Peyer's patch (tissue), 4 donors: ENCODE measurements at places on chromosomes 1 and 21. TPM values are rescaled to one million over a fixed set of nuclear protein-coding genes. Genes with fewer than 3 reads are reported as not detected.

Gene GBP4
- total RNA-seq = 4.4 TPM

DNA sequence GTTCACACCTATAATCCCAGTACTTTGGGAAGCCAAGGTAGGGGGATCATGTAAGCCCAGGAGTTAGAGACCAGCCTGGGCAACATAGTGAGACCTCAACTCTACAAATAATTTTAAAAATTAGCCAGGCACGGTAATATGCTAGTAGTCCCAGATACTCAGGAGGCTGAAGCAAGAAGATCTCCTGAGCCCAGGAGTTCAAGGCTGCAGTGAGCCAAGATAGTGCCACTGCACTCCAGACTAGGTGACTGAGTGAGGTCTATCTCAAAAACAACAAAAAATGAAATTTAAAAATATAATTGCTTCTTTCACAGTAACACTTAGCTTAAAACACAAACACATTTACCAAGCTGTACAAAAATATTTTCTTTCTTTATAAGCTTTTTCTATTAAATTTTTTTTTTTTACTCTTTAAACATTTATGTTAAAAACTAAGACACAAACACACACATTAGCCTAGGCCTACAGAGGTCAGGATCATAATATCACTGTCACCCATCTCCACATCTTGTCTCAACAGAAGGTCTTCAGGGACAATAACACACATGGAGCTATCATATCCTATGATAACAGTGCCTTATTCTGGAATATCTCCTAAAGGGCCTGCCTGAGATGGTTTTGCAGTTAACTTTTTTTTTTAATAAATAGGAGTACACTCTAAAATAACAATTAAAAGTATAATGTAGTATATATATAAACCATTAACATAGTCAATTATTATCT is 43.9 kb downstream of the TESK2 start:
- DNase-seq = no peak

Gene PTGS2
- total RNA-seq = 1.3 TPM

DNA sequence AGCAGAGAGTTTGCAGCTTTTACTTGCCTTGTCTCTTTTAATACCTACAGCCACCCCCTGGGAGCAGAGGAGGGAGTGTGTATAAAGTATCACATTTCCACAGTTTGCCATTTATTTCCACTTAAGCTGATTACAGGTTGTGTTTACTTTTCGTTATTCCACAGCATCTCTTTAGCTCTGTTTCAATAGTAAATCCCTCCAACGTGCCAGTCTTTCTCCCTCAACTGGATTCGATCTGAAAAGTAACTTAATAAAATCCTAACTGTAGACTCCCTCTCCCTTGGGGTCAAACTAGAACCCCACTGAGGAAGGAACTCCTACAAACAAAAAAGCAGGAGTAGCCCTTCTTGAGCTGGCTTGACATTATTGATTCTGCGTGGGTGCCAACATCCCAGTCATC is 3.1 kb upstream of the FCGR2A start:
- DNase-seq = no peak

Gene CSF1
- total RNA-seq = 49.5 TPM

Gene MYCL
- 9.9 TPM for total RNA-seq

Gene RAB7B
- 0.35 TPM for total RNA-seq

DNA sequence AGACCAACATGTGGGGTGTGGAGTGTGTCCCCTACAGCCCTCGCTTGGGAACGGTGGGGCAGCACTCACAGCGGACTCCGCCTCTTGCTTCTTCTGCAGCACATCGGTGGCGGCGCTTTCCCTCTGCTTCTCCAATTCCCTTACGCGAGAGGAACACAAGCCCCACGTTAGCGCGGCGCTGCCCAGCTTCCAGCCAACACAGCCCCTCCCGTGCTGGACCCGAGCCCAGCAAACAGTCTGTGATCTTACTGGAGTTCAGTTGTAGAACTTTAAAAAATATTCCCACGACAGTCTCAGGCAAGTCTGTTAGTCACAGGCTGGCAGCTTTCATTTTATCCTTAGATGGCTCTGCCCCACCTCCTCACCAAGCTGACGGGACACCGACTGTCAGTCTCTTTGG is 13.6 kb downstream of the THAP3 start:
- peak; percentile 57 for DNase-seq

GRCh38 chr1:172770071-172770470 is 111.2 kb downstream of the FASLG start:
- no peak for DNase-seq

Gene SLAMF9
- total RNA-seq = not detected
